ENCODE measurements at places on chromosomes 7 and 10.

- peak; percentile 41 for DNase-seq
Measured at GRCh38 chr7:76260171-76260703, 42.2 kb upstream of the HSPB1 start.

GRCh38 chr7:73438547-73439409 is 5.2 kb downstream of the FZD9 start:
- DNase-seq, result no peak

DNA sequence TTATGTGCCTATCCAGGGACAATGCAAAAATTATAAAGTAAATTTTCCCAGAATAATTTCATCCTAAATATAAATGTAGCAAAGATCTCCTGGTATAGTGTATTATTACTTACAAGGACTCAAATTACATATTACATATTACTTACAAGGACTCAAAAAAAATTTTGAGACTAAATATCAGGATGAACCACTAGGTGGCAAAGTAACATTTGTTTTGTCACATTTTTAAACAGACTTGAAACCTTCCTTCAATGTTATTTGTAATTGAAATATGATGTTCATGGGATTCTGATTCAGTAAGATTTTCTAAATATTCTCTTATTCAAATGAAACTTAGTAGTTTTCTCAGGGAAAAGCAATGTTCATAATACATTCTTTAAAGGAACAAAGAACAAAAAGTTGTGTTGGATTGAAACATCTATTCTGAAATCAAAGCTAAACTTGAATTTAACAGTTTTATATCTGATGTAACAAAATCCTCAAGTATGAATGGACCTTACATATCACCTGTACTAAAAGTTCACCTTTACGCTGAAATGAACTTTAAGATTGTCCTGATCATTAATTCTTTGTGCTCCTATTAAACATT is 74.3 kb upstream of the GNAI1 start:
- no peak for DNase-seq

DNA sequence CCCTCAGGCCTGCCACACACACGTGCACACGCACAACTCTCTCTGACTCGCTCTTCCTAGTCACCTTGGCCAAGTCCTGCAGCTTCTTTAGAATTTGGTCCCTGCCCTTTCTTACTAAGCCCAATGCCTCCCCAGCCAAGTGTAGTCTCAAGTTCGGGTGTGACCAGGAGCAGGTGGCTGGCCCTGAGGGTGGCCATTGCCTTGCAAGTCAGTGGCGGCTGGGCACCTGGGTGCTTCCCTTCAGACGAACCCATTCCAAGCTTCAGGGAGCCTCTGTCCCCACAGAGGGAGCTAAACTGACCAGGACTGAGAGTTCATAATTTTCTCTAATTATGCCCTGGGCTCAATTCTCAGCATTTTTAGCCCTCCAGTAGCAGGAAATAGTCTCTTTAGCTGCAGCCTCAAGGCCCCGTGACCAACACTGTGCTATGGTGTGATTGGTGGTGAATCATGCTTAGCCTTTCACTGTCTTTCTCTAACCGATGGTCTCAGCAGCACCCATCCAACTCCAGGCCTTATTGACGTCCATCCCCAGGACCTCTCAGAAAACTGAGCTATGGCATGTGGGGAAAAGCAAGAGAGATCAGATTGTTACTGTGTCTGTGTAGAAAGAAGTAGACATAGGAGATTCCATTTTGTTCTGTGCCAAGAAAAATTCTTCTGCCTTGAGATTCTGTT is 34.7 kb upstream of the FXYD4 start:
- no peak for DNase-seq

- no peak for DNase-seq
Measured at GRCh38 chr7:84589012-84589411, 394.4 kb upstream of the SEMA3A start.

GRCh38 chr7:120054376-120055100 is 218.4 kb upstream of the KCND2 start:
- no peak for DNase-seq

DNA sequence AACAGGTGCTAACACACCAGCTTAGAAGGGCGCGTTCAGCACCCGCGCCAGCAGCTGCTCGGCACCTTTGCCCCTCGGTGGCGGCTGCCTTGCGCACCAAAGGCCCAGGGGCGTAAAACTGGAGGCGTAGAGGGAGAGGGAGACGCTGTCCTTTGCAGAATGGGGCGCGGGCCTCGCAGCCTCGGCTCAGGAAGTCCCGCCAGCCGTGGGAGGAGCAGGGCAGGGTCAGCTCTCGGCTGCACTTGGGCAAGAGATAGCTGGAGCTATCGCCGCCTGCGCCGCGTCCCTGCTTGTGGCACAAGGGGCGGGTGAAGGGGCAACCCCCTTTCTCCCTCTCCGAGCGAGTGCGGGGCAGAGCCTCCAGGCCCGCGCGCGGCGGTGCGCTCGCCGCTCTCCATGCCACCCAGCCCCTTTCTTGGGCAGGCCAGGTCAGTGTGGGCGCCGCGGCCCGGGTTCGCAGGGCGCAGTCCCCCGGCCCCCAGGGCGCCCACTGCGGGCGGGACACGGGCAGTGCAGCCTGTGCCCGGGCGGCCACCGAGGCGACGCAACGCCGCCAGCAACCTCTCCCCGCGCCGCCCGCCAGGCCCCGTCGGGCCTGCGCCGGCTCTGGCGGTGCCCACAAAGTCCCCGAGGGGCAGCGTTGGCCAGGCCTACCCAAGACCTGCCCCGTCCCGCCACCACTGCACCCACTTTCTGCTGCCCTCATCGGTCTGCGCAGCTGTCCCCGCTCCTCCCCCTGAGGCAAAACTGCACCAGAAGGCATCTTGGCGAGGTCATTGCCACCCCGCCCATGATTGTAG is 4.1 kb downstream of the NEUROD6 start:
- no peak for DNase-seq

GRCh38 chr10:91607646-91608403 is 25.0 kb downstream of the PPP1R3C start:
- no peak for DNase-seq

GRCh38 chr10:46530249-46531186 is 25.9 kb downstream of the GPRIN2 start:
- no peak for DNase-seq

DNA sequence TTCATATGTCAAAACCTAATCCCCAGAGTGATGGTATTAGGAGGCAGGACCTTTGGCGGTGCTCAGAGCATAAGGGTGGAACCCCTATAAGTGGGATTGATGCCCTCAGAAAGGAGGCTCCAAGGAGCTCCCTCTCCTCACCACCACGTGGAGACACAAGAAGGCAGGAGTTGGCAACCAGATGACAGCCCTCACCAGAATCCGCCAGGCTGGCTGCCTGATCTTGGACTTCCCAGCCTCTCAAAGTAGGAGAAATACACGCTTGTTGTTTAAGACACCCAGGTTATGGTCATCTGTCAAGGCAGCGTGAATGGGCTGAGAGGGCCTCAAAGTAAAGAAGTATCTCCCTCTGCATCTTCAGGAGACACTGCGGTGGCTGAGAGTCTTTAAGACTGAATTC is 187.7 kb downstream of the TNS3 start:
- DNase-seq, result no peak

GRCh38 chr10:89915021-89915420 is 213.6 kb downstream of the KIF20B start:
- DNase-seq, result no peak

DNA sequence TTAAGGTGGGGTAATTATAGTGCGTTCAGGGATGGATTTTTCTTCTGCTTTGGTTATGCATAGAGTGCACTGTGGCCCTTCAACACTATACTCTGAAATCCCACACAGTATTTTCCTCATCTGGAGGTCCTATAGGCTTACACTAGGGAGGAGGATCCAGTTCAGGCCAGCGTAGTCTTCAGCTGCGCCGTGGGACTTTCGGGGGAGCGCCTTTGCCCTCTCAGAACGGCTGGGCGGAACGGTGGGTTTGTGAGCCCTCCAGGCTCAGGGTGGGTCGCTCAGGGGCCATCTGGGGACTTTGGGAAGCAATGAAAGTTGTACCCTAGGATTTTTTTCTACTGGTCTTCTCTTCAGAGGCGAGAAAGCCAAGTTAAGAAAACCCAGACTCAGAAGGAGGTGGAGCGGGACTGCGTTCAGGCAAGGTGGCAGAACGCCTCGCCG is 652 bp upstream of the VPS26A start:
- no peak for DNase-seq

GRCh38 chr10:129870474-129870757 is 93.7 kb downstream of the EBF3 start:
- DNase-seq, result no peak

GRCh38 chr10:78623578-78624215 is 445.1 kb upstream of the ZMIZ1 start:
- no peak for DNase-seq

DNA sequence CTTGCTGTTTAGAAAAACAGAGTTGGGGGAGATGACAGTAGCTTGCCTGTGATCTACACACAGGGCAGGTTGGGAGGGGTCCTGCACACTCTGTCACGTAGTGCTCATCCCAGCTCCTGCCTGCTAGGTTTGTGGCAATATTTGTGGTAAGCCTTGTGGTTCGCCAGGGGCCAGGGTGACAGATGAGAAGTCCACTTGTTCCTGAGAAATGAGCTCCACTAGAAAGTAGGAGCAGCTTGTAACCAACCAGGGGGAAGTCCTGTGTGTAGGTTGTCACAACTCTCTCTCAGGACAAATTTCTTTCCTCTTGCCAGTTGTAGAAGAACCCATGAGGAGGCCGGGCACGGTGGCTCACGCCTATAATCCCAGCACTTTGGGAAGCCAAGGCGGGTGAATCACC is 147.0 kb downstream of the TCF7L2 start:
- no peak for DNase-seq

GRCh38 chr7:108430664-108431063 is 25.6 kb downstream of the NRCAM start:
- no peak for DNase-seq

DNA sequence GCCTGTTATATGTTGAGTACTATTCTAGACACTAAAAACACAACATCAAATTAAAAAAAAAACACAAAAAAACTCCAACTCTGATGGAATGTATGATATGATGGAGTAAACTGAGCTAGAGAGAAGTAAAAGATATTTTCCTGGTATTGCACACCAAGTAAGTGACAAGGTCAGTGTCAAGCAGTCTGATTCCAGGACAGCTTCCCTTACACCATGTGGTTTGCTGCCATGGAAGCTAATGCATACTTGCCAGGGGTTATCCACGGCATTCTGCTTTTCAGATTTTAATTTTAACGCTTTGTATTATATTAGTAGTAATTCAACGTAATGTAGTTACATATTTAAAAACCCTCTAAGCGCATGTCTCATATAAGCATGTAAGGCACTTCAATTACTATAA is 48.4 kb downstream of the CACNA2D1 start:
- no peak for DNase-seq

GRCh38 chr10:28905371-28905770 is 228.1 kb downstream of the BAMBI start:
- DNase-seq, result no peak

- DNase-seq, result no peak
Measured at GRCh38 chr10:113313048-113313602, 239.7 kb upstream of the HABP2 start.

- DNase-seq, result no peak
Measured at GRCh38 chr7:10798044-10798443, 175.6 kb upstream of the PHF14 start.

DNA sequence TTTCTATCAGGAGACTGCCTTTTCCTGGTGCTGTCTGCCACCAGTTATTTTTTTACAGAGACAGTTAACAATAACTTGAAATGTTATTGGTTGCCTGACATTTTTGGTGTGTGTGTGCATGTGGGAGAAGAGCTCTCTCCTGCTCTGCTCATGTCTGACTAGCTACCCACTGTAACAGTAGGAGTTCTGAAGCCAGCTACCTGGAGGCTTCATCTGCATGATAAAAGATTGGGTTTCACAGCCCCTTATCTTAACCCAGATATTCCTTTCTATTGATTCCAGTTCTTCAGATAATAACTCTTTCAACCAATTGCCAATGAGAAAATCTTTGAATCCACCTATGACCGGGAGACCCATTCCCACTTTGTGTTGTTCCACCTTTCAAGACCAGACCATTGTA is 237.4 kb upstream of the PPP1R3A start:
- no peak for DNase-seq

GRCh38 chr7:117077658-117078057 is 124.4 kb downstream of the ST7 start:
- DNase-seq, result no peak
